ENCODE measurements at places on chromosomes 6 and 20.

GRCh38 chr20:36917943-36918342, 33.6 kb downstream of the SAMHD1 start:
- DNase-seq, result no peak

GRCh38 chr6:53487080-53487479, 57.8 kb downstream of the GCLC start:
- DNase-seq, result no peak

DNA sequence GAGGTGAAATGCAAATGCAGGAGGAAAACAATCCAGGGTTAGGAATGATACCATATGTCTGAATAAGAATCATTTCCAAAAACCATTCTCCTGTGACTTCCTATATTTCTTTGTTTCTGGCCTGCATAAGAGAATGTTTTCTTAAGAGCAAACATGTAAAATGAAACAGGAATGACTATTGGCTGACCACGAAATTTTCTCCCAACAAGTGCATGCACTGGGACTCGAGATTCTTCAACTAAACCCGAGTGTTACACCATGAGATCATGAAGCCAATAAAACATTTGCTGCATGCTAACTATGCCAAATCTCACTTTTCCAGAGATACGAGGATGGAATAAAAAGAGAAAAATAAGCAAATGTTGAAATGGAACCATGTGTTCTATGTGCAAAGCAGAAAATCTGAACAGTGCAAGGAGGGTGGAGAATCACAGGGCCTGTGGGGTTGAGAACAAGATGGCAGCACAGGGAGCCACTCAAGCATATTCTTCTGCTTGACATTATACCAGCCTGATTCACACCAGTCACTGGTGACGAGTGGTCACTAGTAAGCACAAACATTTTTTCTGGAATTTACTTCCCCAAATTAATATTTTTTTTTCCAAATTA, 212.2 kb upstream of the FOXA2 start:
- no peak for DNase-seq

DNA sequence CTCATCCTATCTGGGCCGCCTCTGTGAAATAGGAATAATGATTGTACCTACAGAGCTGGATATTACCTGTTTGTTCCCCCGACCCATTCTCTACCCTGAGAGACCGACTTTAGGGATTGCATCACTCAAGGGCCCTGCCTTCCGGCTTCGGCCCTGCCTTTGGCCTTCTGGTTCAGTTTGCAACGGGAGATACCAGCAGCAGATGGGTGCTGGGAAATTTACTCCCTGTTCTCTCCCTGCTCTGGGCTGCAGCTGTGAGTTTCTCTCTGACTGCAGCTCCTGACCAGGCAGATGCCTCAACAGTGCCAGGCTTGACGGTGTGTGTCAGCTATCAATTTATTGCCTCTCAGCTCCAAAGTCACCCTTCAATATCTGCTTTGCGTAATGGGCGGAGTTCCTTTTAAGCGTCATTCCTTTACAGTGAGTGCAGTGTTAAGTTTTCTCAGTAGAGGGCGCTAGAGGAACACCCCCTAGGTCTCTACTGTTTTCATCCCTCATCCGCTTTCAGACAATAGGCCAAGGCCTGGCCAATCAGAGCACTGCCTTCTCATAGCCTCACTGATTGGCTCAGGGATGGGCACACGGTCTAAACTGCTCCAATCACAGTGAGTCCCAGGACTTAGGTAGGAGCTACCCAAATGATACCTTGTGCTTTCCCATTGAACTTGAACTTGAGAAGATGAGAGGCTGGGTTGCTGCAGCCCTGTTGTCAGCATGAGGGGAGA, 30.0 kb downstream of the KCNG1 start:
- no peak for DNase-seq

- no peak for DNase-seq
Measured at GRCh38 chr20:6588296-6588695, 179.2 kb upstream of the BMP2 start.

DNA sequence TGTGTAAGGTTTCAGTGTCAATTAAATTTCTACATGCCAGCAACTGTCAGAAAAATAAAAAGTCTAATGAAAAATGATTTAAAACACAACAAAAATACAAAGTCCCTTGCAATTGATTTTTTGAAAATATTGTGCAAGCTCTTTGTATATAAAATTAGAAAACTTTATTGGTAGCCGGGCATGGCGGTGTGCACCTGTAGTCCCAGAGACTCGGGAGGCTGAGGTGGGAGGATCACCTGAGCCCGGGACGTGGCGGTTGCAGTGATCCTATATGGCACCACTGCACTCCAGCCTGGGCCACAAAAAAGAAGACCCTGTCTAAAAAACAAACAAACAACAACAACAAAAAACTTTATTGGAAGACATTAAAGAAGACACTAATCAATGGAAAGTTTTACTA, 6.0 kb upstream of the OVOL2 start:
- no peak for DNase-seq

GRCh38 chr6:45795678-45796077, 220.0 kb downstream of the CLIC5 start:
- no peak for DNase-seq

DNA sequence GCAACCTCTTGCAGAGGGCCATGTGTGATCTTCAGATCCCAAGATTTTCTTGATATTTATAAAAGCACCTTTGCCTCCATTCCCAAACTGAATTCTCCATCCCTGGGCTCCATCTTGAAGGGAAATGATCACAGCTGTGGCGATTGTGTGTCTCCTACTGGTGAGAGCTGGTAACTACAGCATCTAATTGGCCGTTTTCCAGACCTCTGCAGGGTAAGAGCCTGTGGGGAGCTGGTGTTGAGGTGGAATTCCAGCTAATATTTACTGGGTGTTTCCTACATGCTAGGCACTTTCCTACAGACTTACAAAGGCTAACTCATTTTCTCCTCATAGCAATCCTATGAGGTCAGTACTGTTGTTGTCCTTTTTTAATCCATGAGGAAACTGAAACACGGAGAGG, 59.2 kb upstream of the FNDC1 start:
- no peak for DNase-seq

GRCh38 chr6:38572186-38572813, 67.4 kb downstream of the BTBD9 start:
- DNase-seq, result no peak

GRCh38 chr6:77457720-77458349, 5.5 kb downstream of the HTR1B start:
- no peak for DNase-seq

DNA sequence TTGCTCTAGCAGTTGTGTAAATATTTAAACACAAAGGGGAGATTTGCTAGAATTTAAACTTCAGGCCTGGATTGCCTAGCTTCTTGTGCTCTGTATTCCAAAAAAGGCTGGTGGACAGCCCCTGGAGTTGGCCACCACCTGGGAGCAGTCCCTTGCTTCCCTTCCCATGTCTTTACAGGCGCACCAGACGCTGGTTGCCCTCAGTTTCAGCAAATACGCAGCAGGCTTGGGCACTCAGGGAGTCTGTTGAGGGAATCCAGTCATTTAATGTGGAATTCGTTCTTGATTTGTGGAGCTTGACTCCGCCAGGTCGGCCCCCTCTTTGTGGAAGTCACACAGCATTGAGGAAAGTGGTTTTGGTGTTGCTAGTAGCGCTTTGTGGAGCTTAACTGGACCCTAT, 156.8 kb downstream of the DTNBP1 start:
- no peak for DNase-seq

- no peak for DNase-seq
Measured at GRCh38 chr6:5050009-5050408, 35.1 kb upstream of the PPP1R3G start.

DNA sequence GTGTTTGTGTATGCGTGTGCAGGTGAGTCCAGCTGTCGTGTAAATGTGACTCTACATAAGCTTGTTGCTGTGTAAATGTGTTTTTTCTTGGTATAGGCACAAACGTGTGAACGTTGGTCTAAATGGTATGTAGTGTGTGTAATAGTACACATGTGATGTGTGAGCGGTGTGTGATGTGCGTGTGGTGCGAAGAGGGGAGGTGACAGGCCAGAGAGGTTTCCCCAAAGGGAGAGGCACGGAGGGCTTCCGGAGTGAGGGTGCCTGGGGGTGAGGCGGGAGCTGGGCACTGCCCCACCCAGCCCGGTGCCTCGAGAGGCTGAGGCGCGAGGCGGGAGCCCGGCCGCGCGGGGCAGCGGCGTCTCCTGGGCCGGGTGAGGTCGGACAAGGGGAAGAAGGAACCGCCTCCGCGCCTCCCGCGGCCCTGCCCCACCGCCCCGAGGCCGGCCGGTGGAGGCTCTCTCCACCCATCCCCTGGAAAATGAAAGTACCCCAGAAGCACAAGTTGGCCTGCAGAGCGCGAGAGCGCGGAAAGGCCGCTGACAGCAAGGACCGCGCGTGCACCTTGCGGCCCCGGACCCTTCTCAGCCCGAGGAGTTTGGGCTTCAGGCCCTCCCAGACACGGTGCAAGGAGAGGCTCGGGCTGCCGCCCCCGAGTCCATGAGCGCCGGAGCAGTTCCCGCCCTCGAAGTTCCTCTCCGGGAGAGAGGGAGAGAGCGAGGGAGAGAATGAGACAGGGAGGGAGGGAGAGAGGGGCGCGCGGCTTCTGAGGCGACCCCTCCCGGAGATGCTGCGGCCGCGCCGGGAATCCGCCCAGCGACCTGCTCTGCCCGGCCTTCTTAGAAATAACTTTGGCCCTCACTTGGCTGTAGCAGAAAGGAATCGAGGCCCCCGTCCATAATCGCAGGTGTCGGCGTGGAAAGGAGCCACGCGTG, 43.2 kb upstream of the OSTM1 start:
- DNase-seq, result no peak

DNA sequence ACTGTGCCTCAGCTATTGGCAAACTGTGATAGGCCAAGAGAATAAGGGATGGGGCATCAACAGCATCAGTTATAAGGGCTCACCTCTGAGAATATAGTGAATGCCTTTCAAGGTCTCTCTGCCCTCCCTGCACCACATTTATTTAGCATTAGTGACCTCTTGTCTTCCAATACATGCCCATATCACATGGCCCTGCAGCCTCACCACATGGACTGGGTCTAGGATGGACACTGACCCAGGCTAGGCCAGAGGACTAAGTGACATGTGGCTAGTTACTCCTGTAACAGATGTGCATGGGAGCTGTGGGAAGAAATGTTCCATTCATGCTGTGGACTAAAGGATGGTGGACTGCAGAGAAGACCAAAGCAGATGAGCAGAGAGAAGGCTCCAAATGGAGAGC, 3.2 kb upstream of the BTN2A2 start:
- DNase-seq, result no peak

DNA sequence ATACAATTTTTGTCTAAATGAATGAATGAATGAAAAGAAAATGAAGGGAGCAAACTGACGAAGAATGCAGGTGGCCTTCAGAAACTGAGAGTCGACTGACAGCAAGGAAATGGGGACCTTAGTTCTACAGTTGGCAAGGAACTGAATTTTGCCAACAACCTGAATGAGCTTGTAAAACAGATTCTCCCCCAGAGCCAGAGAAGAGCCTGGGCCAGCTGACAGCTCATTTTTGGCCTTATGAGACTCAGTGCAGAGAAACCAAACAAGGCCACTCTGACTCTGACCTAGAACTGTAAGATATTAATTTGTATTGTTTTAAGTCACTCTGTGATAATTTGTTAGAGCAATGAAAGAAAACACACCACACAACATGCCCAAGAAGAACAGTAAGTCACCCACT, 21.8 kb downstream of the MAN1A1 start:
- no peak for DNase-seq

- DNase-seq, result no peak
Measured at GRCh38 chr6:34447910-34448309, 18.0 kb upstream of the PACSIN1 start.

- DNase-seq, result no peak
Measured at GRCh38 chr6:116631379-116631990, 15.2 kb downstream of the RSPH4A start.

- DNase-seq, result no peak
Measured at GRCh38 chr6:29509239-29509638, 21.5 kb upstream of the MAS1L start.

GRCh38 chr20:57389695-57390603, 1.2 kb upstream of the RBM38 start:
- DNase-seq, result no peak

Data from activated CD4-positive, CD25-positive, alpha-beta regulatory T cell (primary cell).